NAMALWA (cell line): ENCODE measurements at places on chromosomes 1 and 21.
A peak's percentile ranks its signal among the peaks of the same experiment; 100 is the strongest.

GRCh38 chr21:28421716-28422524, 570.8 kb downstream of the LTN1 start:
- DNase-seq, result no peak

- DNase-seq, result no peak
These were observed 11.6 kb downstream of the JMJD4 start for GRCh38 chr1:227723474-227723873.

- DNase-seq, result peak; percentile 42
These were observed 5.6 kb downstream of the ELK4 start for GRCh38 chr1:205626216-205626615.

DNA sequence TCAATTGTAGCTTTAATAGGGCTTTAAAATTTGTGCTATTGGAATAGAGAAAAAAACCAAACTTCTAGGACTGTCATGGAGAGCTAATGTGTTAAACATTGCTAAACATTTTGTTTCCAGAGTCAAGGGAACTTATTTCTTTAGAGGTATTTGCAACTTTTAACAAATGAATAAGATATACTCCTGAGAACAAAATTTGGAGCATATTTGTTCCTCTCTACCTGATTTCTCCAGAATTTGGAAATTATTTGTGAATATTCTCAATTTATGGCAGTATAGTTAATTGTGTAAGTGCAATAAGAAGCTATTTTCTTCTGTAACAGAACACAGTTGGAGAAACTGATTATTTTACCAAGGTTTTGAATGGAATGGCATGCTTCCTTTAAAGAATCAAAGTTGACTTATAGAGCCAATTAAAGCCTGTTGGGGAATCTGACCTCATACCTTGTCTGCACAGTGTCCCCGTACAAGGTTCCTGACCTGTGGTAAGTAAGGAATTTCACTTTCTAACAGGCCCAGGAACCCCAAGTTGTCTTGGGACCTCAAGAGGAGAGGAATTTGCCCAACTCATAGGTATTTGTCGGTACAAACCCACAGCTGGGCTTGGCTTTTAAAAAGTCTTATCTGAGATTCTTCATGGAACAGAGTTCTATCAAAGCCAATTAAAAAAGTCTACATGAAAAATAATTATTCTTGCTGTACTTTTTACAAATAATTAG, 72.6 kb upstream of the CSF1 start:
- DNase-seq, result no peak

- no peak for DNase-seq
These were observed 75.0 kb downstream of the DNM3 start for GRCh38 chr1:171916315-171916771.

DNA sequence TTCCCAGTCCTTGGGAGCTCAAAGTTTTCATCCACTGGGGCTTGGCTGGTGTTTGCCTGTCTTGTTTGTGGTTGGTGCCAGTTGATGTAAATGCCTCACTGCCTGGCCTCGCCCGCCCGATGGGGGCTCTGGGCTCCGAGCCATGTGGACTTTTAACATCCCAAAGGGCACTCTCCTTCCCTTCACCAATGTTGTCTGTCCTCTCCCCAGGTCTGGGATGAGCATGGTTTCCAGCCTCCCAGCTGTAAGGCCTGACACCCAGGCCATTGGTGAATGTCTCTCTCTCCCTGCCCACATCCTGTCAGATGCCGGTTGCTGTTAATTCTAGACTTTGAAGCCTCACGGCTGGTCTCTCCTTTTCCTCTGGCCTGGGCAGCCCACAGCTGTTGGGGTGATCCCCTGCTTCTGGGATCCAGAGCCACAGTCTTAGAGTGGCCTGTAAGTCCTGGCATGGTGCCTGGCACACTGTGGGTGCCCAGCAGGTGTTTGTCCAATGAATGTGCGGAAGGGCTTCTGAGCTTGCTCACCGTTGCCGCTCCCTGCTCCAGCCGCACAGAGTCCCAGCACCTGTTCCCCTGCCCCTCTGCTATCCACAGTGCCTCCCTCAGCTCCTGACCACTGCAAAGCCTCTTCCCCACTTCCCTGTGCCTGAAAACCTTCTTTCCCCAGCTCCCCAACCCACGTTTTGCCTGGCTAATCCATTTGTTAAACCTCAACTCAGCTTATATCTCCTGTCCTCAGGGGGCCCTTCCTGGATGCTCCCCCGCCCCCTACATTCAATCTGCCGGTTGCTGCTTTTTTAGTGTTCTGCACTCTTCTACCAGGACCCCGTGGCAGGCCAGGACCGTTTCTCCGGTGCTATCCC, 3.3 kb upstream of the C1orf174 start:
- no peak for DNase-seq

GRCh38 chr1:233440951-233441401, 113.5 kb downstream of the MAP3K21 start:
- peak; percentile 58 for DNase-seq

GRCh38 chr1:205563927-205564441, 59.5 kb downstream of the CDK18 start:
- DNase-seq, result no peak

- no peak for DNase-seq
These were observed 6.0 kb downstream of the STYXL2 start for GRCh38 chr1:167099851-167100250.

DNA sequence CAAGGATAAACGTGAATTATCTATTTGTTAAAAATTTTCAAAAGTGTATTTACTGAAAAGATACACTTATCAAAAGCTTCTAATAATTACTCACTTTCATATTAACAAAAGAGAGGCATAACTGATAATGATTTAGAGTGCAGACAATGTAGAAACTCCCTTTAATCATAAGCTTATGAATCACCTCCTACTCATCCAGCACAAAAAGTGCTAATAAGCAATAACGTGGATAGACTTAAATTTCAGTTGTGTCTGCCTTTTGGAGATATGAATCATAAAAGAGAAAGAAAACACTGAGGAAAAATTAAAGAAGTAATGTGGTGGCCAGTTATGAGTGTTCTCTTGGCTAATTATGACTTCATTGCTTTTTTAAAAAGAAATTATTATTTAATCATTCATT, 827.6 kb upstream of the B3GALT2 start:
- DNase-seq, result no peak

GRCh38 chr1:182667848-182668505, 16.4 kb downstream of the RGS8 start:
- DNase-seq, result no peak

GRCh38 chr1:57620605-57621004, 196.7 kb upstream of the DAB1 start:
- no peak for DNase-seq

DNA sequence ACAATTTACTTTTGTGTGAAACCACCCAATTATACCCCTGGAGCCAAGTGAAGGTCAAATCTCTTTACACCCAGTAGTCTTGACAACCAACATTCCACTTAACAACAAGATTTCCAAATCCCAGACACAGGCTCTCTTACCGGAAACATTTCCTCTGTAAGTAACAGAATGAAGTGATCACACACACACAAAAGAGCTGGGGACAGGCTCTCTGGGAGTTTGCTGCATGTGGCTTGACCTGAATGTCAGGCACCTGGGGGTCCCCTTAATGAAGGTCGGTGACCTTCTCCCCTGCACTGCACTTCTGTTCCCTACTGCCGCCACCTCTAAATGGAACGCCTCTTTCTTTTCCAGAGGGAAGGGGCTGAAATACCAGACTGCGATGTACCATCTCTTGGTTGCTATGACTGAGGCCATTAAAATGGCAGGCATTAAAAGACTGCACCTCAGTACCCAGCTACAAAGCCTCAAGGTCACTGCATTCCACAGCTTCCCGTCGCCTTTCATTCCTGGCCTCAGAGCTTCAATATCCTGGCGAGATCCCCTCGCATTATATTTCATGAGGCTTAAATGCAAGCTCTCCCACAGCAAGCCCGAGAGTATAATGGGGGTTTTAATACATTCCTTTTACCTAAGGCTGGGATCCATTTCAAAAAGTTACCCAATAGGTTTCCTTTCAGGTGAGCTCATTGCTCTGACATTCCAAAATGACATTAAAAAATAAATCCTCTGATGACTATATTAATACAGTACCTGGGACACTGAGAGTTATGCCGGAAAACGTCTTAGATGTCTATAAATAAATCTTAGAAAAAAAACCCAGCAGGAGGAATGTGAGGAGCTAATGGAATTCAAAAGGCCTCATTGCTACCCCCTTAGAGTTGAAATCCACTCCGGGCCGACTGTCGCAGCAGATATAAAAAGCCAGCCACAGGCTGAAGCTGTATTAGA, 90.9 kb upstream of the DIRAS3 start:
- DNase-seq, result no peak

- no peak for DNase-seq
These were observed 48.4 kb upstream of the IGSF5 start for GRCh38 chr21:39696618-39697017.

- no peak for DNase-seq
These were observed 137.4 kb upstream of the GRIK3 start for GRCh38 chr1:37171691-37172090.

DNA sequence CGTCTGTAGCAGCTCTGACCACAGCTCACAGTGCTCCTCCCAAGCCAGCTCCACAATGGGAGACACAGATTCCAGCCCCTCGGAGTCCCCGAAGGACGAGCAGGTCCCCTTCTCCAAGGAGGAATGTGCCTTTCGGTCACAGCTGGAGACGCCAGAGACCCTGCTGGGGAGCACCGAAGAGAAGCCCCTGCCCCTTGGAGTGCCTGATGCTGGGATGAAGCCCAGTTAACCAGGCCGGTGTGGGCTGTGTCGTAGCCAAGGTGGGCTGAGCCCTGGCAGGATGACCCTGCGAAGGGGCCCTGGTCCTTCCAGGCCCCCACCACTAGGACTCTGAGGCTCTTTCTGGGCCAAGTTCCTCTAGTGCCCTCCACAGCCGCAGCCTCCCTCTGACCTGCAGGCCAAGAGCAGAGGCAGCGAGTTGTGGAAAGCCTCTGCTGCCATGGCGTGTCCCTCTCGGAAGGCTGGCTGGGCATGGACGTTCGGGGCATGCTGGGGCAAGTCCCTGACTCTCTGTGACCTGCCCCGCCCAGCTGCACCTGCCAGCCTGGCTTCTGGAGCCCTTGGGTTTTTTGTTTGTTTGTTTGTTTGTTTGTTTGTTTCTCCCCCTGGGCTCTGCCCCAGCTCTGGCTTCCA, 22.9 kb upstream of the VPS13D start:
- no peak for DNase-seq

DNA sequence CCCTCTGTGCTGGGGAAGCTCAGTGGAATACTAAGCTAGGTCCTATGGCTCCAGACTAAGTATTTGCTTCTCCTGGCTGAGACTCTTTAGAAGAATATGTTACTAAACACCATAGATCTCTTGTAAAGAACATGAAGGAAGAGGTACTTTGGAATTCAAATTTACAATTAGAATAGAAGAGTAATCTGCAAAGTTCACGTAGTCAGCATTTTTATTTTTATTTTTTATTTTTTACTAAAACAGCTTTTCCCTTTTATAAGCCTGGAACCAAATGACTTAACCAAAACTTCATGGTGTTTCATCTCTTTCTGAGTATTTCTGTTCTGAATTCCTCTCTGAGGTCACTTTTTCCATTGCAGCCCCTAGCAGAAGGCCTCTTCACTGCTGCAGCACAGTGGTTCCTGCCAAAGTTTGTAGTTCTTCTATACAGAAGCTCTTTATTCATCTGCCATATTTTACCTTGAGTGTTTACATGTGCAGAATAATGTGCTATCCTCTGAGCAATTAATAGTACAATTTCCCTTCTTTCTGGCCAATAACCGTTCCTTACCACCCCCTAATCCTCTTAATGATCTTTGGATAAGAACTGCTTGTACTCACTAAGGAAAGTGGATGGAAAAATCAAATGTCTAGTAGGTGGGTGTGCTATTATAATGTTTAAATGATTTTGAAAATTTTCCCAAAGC, 27.2 kb downstream of the TSEN15 start:
- no peak for DNase-seq

DNA sequence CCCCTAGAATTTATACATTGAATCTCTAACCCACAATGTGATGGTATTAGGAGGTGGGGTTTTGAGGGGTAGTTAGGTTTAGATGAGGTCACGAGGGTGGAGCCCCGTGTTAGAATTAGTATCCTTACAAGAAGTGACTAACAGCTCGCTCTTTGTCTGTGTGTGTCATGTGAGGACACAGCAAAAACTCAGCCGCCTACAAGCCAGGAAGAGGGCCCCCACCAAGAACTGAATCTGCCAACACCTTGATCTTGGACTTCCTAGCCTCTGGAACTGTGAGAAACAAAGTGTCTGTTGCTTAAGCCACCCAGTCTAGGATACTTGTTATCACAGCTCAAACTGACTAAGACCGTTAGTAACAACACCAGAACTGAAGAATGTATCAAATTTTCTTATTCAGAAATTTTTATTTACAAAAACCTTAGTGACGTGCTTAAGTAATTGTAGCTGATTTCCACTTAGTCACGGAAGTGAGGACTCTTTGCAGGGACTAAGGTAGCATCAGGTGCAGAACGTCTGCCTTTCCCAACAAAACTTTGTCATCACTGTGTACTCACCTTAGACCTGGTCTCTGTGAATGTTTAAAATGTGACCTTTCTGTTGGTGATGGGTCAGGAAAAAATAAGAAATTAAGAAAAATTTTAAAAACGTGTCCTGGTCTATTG, 24.5 kb upstream of the LRRC8C start:
- no peak for DNase-seq

- DNase-seq, result no peak
These were observed 4.9 kb downstream of the CROCC start for GRCh38 chr1:16926491-16927073.

- no peak for DNase-seq
These were observed 102.2 kb downstream of the TSEN15 start for GRCh38 chr1:184153731-184154130.

DNA sequence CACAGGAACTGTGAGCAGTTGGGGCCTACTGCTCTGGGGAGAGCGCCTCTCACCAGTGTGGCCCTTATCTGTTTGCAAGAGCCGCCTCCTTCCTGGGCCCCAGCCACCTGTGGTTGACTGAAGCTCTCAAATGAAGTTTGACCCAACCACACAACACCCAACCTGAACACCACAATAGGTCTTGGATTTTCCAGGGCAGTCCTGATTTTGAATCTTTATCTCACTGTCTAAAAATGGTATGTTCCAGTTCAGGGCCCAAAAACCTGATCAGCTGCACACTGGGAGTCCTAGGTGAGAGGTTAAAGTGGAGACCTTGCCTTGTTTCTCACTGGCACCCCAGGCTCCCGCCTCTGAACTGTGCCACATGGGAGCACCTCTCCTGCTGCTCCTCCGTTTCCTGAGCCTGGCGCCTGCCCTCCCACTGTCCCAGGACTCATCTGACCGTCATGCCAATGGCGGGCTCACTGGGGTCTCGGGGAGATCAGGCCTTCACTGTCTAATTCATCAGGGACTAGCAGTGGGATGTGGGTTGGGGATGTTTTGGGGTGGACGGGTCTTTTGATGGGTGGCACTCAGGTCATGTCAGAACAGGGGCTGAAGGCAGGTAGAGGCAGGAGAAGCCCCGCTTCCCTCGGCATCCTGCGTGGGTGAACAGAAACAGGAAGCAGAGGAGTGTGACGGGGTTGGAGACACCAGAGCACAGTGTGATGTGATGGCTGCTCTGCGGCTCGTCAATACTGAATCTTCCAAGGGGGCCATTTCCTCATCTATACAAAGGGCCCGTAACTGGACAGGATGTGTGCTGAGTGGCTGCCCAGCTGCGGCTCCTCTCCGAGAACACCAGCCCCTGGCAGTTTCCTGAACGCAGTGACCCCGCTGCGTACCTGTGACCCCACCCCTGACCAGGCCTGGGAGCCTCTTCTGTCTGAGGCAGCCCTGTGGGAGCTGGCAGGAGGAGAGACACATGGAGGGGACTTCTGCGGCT, 59.6 kb upstream of the ITPKB start:
- DNase-seq, result no peak
